Neural progenitor cell (in vitro differentiated cells): ENCODE measurements at places on chromosomes 7 and 10. TPM values are rescaled to one million over a fixed set of nuclear protein-coding genes. Genes with fewer than 3 reads are reported as not detected.

Gene ANKRD1
- 0.09 and 1.2 TPM in 2 replicates for total RNA-seq

Gene KMT2E
- total RNA-seq: 87.7 and 124 TPM in 2 replicates

Gene ANLN
- total RNA-seq: 117 and 176 TPM in 2 replicates

Gene EEPD1
- total RNA-seq: 1.1 and 6.5 TPM in 2 replicates

Gene ELMO1
- total RNA-seq: 22.0 and 27.0 TPM in 2 replicates

Gene CCL24
- not detected in 2 replicates for total RNA-seq

DNA sequence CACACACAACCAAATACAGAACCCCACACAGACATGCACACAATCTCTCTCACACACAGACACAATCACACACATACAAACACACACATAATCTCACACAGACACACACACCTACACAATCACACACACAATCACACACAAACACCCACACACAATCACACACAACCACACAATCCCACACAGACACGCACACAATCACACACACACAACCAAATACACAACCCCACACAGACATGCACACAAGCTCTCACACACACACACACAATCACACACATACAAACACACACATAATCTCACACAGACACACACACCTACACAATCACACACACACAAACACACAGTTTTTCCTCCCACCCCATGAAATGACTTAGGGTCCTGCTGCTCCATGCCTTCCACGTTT, 160.4 kb upstream of the PFKP start:
- H3K4me1 ChIP-seq: no peaks in the 10 kb centered on the region
- H3K4me3 ChIP-seq: no peak overlapping the region
- no peaks in the 10 kb centered on the region for H3K27me3 ChIP-seq

DNA sequence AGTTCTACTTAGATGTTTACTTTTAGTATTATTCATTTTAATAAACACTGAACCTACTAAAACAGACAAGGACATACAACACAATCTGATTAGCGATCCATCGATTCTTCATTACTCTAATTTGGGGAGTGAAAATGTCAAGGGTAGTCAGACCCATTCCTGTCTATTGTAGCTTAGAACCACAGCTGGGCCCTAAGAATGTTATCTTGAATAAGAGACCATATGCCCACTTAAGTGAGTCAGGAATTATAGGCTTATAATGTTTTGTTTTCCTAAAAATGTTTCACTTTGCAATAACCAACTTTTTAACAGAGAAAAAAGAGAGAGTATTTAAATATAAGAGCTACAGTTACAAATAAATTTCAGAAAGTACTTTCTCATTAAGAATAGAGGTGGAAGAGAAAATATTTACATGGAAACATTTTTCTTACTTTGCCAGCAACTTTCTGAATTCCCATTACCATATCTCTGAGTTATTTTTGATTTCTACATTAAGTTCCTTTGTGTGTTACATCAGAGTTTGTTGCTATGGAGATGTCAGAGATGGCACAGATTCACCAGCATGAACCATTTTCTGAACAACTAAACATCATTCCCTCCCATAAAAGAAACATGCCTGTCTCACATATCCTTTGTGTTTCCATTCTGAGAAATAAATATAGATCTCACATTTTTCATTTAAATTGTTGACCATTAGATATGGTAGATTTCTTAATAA, 75.4 kb upstream of the SLC13A1 start:
- H3K4me3 ChIP-seq: no peak overlapping the region
- H3K27ac ChIP-seq: no peak overlapping the region
- H3K36me3 ChIP-seq: no peaks in the 10 kb centered on the region
- no peaks in the 10 kb centered on the region for H3K27me3 ChIP-seq
- no peaks in the 10 kb centered on the region for H3K4me1 ChIP-seq

DNA sequence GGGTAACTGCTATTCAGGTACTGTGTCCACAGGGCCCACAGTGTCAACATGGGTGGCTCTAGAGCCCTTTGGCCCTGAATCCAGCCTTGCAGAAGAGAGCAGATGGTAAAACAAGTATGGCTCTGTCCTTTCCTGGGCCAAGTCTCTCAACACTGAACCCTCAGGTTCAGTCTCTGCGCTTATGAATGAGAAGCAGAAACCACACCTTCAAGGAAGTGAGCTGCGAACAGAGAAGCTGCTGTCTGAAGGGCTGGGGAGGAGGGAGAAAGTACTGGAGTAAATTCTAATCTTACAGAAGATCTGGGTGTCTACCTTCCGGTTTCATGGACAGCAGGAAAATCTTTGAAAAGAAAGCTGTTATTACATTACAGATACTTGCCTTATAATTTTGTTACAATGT, 4.1 kb downstream of the TBRG4 start:
- peaks cover 2% of the 10 kb centered on the region for H3K4me1 ChIP-seq
- H3K27ac ChIP-seq: no peak overlapping the region
- no peak for DNase-seq
- no peaks in the 10 kb centered on the region for H3K27me3 ChIP-seq
- H3K4me3 ChIP-seq: no peak overlapping the region

- H3K27me3 ChIP-seq: no peaks in the 10 kb centered on the region
- H3K4me3 ChIP-seq: no peak overlapping the region
- no peaks in the 10 kb centered on the region for H3K36me3 ChIP-seq
- no peaks in the 10 kb centered on the region for H3K4me1 ChIP-seq
- no peak for DNase-seq
- no peak overlapping the region for H3K27ac ChIP-seq
Measured at GRCh38 chr10:4809156-4809555, 16.9 kb upstream of the AKR1E2 start.
